ENCODE measurements at places on chromosomes 6 and 20. TPM values are rescaled to one million over a fixed set of nuclear protein-coding genes. Genes with fewer than 3 reads are reported as not detected.

- H3K36me3 ChIP-seq, result peaks cover 31% of the 10 kb centered on the region
- no peak overlapping the region for H3K27ac ChIP-seq
- H3K4me1 ChIP-seq, result no peaks in the 10 kb centered on the region
- H3K27me3 ChIP-seq, result no peaks in the 10 kb centered on the region
- H3K4me3 ChIP-seq, result no peak overlapping the region
- DNase-seq, result no peak
Observed at GRCh38 chr20:10415013-10415650, 18.9 kb downstream of the MKKS start.

- no peaks in the 10 kb centered on the region for H3K36me3 ChIP-seq
- no peaks in the 10 kb centered on the region for H3K4me1 ChIP-seq
Observed at GRCh38 chr6:157443066-157443800, 62.2 kb downstream of the ZDHHC14 start.

- peaks cover 3% of the 10 kb centered on the region for H3K27me3 ChIP-seq
- DNase-seq, result no peak
- no peak overlapping the region for H3K4me3 ChIP-seq
- no peak overlapping the region for H3K27ac ChIP-seq
- no peaks in the 10 kb centered on the region for H3K4me1 ChIP-seq
Observed at GRCh38 chr6:160435935-160436334, 87.8 kb downstream of the SLC22A3 start.

DNA sequence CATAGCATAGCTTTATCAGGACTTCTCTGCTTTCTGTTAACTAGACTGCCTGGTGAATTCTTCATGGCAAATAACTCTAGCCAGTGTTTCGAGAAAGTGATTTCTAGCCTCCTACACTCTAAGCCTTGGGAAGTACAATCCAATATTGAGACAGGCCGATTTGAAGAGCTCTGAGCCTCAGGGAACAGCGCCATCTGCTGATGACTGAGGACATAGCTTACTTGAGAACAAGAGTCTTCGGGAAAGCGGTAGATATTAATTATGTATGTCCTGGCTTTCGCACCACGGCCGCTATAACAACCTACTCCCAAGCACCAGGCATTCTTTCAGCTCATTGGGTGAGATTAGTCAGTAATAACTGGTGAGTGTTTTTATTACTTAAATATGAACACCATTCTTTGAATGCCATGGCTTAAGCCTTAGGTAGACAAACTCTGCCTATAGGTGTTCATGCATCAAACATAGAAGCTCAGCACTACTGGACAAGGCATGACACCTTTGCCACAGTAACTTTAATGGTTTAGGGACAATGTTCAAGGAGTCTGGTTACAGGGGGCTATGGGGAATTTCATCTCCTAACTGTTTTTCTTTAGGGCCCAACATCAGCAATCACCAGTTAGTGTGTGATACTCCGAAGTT is 518.6 kb downstream of the BMP2 start:
- no peak for DNase-seq
- no peak overlapping the region for H3K27ac ChIP-seq
- no peak overlapping the region for H3K4me3 ChIP-seq
- H3K27me3 ChIP-seq, result no peaks in the 10 kb centered on the region

The DAAM2 gene
- total RNA-seq, result not detected

The NCR2 gene
- not detected for total RNA-seq

DNA sequence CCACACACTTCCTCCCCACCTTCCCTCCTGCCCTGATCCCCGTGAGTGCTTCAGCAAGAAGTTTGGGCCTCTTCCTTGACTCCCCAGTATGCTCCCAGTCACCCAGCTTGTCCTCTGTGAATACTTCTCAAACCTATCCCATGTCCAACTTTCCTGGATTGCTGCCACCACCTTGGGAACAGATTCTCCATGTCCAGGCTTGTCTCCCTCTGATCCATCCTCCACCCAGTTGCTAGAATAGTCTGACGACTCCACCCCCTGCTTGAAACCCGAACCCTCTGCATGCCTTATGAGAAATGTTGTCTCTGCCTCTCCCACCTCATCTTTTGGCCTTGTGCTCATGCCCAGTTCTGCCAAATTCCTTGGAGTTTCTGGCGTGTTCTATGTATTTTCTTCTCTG is 108.0 kb downstream of the PPP1R14C start:
- DNase-seq, result no peak
- H3K27me3 ChIP-seq, result no peaks in the 10 kb centered on the region
- H3K4me3 ChIP-seq, result no peak overlapping the region
- H3K36me3 ChIP-seq, result no peaks in the 10 kb centered on the region
- no peaks in the 10 kb centered on the region for H3K4me1 ChIP-seq

DNA sequence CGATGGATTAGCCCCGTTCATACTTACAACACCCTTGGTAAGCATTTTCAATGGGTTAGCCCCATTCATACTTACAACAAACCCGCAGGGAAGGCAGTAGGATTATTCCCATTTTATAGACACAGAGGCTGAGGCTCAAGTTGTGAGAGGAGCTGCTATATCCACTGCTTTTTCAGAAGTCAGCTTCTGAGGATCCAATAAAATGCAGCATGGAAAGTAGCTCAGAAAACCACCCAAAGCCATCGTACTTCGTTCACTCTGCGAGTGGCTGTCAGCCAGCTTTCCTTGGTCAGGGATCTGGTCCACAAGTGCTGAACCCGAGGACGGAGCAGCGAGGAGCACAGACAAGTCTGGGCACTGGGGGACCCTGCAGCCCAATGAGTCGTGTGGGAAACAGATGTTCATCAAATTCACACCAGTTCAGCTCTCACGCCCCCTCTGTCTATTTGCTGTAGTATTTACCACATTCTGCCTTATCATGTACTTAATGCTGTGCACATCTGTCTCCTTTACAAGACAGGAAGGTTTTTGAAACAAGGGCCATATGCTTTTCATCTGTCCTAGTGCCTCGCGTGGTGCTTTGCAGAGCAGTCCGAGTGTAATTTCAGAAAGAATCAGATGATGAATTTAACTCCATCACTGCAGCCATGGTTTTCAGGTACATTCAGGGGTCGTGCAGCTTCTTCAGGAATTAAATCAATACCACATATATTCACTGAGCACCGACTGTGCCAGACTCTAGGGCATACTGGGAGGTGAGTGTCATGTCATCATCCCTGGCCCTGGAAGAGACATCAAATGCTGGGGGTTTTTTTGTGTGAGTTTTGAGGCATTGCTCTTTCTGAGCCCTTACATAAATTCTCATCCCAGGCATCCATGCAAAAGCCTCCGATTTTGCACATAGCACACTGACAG is 256.9 kb downstream of the CDH26 start:
- H3K27ac ChIP-seq, result no peak overlapping the region
- no peaks in the 10 kb centered on the region for H3K27me3 ChIP-seq
- H3K4me3 ChIP-seq, result no peak overlapping the region
- H3K36me3 ChIP-seq, result no peaks in the 10 kb centered on the region
- peaks cover 4% of the 10 kb centered on the region for H3K4me1 ChIP-seq

DNA sequence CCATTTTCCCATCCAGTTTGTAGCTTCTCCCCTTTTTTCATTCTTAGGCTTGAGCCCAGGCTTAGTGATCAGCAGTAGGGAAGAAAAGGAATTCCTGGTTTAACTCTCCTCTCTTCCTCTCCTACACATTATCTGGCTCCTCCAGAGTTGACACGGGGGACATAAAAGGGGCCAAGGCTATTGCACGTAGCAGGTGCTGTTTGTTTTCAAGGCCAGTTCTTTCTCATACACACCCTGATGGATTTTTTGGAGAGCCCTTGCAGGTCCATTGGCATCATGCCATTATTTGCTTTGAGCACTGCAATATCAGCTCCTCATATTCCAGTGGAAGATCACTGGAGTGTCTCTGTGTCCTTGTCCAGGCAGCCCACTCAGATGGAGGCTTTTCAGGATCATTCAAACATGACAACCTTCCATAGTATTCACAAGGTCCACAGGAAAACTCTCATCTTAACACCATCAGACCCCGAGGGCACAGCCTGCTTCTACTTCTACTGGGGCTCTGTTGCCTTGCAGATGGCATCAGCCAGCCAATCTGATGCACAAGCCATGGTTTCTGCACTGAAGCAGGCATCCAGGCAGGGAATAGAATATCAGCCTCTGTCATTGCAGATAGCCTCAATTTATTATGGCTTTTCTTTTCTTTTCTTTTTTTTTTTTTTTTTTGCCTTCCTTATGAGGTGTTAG is 18.8 kb downstream of the PLCB4 start:
- no peak for DNase-seq
- H3K36me3 ChIP-seq, result no peaks in the 10 kb centered on the region
- no peaks in the 10 kb centered on the region for H3K27me3 ChIP-seq
- no peak overlapping the region for H3K4me3 ChIP-seq

DNA sequence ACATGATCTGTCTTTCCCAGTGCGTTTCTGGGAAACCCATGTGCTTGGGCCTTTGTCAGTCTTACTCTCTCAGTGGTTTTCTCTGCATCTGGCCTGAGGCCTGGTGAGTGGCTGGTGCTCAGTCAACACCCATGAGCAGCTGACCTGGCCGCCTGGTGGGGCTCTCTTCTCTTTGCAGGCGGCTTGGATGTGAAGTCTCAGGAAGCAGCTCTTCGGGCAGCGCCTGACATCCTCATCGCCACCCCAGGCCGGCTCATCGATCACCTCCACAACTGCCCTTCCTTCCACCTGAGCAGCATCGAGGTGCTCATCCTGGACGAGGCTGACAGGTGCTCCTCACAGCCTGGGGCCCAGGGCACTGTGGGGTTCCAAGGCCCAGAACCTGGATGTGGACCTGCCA is 10.8 kb downstream of the DDX27 start:
- no peaks in the 10 kb centered on the region for H3K4me1 ChIP-seq
- no peaks in the 10 kb centered on the region for H3K27me3 ChIP-seq
- H3K36me3 ChIP-seq, result peaks cover 87% of the 10 kb centered on the region
- no peak for DNase-seq
- no peak overlapping the region for H3K27ac ChIP-seq
- no peak overlapping the region for H3K4me3 ChIP-seq

The ENPP4 gene
- total RNA-seq, result 4.3 TPM

- H3K4me1 ChIP-seq, result no peaks in the 10 kb centered on the region
- DNase-seq, result no peak
- no peak overlapping the region for H3K27ac ChIP-seq
- H3K36me3 ChIP-seq, result no peaks in the 10 kb centered on the region
- no peak overlapping the region for H3K4me3 ChIP-seq
Observed at GRCh38 chr6:135983718-135984343, 132.3 kb downstream of the PDE7B start.

The TMC2 gene
- total RNA-seq, result not detected

The AVP gene
- total RNA-seq, result 0.47 TPM

DNA sequence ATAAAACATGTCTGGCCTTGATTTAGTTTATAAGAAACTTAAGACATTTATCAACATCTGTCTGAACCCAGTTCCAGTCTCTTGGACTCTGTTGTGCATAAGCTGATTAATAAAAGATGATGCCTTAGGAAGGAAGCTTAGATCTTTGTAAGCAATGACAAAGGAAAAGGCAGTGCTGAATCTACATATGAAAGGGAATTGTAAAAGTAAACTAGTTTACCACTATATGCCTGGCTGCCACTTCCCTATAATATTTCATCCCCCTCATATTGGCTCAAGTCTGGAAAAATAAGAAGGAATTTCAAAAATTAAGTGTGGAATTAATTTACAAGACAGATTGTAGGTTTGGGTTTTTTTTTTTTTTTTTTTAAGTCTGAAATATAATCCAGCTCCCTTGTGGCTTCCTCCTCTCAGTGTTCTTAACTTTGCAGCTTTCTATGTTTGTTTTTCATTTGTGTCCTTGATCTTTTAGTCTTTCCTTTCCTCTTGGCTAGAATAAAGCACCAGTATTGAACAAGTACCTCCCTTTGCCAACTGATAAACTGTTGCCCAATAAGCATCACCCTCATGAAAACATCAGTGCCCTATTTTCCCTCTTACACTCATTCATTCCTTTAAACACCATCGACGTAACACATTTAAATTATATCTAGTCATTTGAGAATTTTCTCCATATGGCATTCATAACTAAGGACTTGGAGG is 146.7 kb upstream of the TBX18 start:
- H3K27me3 ChIP-seq, result no peaks in the 10 kb centered on the region
- DNase-seq, result no peak
- no peaks in the 10 kb centered on the region for H3K36me3 ChIP-seq
- no peak overlapping the region for H3K27ac ChIP-seq
- H3K4me3 ChIP-seq, result no peak overlapping the region

DNA sequence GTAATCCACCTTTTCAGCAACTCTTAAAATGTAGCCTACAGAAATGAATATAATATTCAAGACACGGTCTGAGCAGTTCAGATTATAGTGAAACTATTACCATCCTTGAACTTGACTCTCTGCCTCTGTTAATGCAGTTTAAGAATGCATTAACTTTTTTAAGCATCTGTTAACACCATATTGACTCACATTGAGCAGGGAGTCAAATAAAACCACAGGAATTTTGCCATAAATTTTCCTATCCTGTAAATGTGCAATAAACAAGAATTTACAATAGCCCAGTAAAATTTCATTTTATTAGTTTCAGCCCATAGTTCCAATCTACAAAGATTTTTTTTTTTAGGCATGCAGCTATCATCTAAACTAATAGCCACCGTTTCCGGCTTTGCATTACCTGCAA is 239.2 kb upstream of the DEFB112 start:
- DNase-seq, result no peak
- no peak overlapping the region for H3K4me3 ChIP-seq
- H3K36me3 ChIP-seq, result no peaks in the 10 kb centered on the region
- H3K27me3 ChIP-seq, result no peaks in the 10 kb centered on the region
- H3K4me1 ChIP-seq, result no peaks in the 10 kb centered on the region

The KCNG1 gene
- not detected for total RNA-seq

The TREML1 gene
- total RNA-seq, result not detected

The HUS1B gene
- 3.1 TPM for total RNA-seq

DNA sequence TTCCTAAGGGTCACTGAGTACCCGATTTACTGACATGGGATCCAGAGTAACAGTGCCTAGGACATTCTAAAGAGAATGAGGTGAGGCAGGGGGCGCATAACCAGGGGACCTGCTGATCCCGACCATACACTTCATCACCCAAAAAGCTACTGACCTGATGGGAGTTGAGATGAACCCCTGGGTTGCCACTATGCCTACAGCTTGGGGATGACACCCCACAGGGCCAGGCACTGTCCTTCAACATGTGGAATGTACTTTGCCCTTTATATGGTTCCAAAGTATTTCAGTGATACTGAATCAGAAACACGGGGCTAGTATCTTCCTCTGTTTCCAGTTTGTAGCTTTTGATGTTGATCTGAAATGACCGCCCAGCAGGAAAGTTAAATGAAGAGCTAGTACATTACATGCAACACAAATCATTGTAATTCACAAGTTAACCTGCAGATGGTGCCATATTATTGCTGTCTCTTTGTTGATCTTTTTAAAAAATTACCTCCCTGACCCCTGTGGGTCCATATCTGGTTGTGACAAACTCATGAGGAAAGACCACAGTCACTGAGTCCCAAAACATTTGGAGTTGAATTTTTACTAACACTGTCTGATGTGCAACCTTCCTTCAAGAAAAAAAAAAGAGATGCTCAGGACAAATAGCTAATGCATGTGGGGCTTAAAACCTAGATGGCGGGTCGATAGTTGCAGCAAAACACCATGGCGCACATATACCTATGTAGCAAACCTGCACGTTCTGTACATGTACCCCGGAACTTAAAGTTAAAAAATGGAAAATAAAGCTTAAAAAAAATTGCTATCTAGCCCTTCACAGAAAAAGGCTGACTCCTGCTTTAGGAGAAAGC is 42.7 kb upstream of the GCNT2 start:
- no peak overlapping the region for H3K27ac ChIP-seq
- no peaks in the 10 kb centered on the region for H3K36me3 ChIP-seq
- H3K27me3 ChIP-seq, result peaks cover 8% of the 10 kb centered on the region

Data from CD4-positive, alpha-beta T cell (primary cell).